ENCODE measurements at places on chromosomes 4 and X.

GRCh38 chrX:22097012-22097694 is 65.0 kb downstream of the PHEX start:
- DNase-seq, result no peak

- DNase-seq, result no peak
These were observed 122.5 kb upstream of the HCCS start for GRCh38 chrX:10988653-10989052.

- DNase-seq, result no peak
These were observed 51.6 kb upstream of the WDR1 start for GRCh38 chr4:10168151-10168550.

DNA sequence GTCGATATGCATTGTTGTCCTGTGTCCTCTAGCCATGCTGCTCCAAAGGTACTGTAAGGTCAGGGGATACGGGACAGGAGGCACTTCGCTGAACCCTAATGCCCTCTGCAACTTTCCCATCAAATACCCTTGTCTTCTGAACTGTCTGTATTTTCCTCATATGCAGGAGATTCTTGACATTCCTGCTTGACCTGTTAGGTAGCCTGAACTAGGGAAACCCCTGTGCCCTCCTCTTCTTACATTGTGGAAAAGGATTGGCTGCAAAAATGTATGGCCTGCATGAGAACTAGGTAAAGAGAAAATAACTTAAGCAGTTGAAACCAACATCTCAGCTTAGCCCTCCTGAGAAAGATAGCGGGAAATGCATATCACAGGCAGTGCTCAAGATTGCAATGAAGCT is 11.4 kb downstream of the RTL8B start:
- DNase-seq, result no peak

GRCh38 chrX:22165732-22166457 is 106.8 kb upstream of the CBLL2 start:
- no peak for DNase-seq

GRCh38 chrX:108584617-108585211 is 145.1 kb downstream of the COL4A5 start:
- no peak for DNase-seq

Measured in glutamatergic neuron (in vitro differentiated cells).